ENCODE measurements at places on chromosomes 16 and 17.

DNA sequence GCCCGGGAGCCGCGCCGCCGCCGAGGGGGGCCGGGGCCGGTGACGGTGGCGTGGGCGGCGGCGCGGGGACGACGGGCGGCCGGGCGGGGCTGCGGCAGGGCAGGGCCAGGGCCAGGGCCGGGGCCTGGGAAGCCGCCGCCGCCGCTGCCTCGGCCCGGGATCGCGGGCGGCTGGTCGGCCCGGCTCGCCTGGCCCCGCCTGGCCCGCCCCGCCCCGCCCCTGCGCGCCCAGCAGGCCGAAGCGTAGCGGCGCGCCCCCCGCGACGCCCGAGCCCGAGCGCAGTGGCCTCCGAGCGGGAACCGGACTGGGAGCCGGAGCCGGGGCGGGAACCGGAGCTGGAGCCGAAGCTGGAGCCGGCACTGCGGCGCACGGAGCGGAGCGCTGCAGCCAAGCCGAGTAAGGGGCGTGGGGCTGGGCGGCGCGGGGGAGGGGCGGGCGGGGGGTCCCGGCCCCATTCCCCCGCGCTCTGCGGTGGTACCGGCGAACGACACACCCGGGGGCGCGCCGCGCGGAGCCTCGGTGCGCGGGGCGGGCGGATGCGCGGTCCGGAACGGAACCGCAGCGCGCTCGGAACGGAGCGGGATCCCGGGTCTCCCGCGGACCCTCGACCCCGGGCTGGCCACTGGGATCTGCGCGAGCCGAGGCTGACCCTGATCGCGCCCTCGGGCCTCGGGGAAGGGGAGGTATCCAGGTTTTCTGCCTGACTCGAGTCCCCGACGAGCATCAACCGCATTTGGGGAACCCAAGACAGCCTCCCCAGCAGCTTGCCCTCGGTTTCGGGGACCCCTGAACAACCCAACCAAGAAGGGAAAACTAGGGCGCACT, at the start of gene BEAN1:
Gene BEAN1 (plus strand): TSS at position 260 of the 825 bp plus-strand sequence. CDS start 10,382 bp downstream, outside the sequence.
- DNase-seq, result no peak

DNA sequence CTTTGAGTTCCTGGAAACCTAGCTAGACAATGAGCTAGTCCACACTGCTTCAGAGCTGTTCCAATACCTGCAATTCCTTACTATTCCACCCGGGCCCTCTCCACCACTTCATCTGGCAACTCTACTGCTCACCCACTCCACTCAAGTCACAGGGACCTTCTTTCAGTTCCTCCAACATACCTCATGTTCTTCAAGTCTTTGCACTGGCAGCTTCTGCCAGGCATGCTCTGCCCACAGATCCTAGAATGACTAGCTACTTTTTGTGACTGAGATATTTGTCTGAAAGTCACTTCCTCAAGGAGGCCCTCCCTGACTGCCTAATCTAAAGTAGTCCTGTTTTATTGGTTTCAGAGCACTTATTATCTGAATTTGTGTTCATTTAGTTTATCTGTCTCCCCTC, 86.4 kb downstream of the TEX14 start:
- no peak for DNase-seq

DNA sequence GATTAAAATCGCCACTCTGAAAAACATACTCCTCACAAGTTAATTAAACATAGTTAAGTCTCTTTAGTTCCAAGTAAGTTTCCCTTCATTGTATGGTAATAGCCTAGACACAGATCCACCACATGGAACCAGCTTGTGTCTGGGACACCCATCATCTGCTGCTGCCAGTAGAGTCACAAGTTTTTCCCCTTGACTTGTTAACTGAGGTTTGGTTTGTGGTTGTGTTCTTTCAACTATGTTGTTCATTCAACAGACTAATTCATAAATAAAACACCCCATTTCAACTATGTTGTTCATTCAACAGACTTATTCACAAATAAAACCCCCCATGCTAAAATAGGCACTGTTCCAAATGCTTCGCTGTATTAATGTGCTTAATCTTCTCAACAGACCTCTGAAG, 24.4 kb downstream of the YWHAE start:
- DNase-seq, result no peak

DNA sequence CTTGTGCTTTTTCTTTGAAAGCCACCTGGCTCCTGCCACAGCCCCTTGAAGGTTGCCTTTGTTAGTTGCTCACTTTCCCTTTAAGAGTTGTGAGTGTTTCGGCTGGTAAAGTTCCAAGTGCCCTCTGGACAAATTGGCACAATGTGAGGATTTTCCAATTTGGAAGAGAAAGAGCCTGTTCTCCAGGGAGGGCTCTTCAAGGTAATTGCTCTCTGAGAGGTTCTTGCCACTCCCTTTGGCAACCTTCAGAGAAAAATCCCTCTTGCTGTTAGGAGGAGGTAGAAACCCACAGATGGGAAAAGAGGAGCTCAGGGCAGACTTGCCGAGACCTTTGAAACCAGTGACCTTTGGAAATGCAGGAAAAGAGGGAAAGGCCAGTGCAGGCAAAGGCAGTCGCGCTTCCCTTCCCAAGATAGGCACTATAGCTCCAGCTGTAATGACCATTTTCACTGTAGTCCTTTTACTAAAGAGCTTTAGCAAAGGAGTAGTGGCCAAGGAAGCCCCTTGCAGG, 49.0 kb upstream of the AKAP1 start:
- no peak for DNase-seq

DNA sequence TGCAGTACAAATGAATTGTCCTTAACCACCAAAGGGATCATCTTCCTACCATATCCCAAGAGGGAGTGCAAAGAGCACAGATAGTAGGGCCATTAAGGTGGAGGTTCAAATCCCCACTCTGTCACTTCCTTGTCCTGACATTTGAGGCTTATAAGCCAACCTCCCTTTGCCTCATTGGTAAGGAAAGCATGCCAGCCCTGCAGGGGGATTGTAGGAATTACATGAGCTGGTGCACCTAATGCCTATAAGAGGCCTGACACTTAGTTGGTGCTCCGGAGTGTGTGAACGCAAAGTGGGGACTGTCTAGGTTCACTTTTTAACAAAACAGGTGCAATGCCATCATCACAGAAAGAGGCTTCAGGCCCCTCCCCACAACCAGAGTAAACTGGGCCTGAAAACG, 374.4 kb downstream of the SNX29 start:
- no peak for DNase-seq
